ENCODE measurements at places on chromosomes 13 and 19.

GRCh38 chr13:44104197-44104490, 224.4 kb downstream of the LACC1 start:
- DNase-seq = no peak

DNA sequence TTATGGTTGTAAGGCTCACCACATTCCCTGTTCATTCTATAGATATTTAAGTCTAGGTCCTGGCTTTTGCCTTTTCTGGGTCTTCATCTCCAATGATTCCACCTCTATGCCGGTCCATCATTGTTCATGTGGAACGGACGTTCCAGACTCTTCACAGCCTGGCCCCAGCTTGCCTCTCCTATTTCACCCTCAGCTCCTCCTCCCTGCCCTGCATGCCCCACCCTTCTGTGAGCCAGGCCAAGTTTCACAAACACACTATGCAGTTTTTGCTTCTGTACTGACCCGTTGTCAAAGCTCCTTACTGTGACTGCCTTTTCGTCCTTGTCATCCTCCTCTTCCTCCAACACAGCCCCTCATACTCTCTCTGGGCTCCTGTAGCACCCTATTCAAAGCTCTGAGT, 31.3 kb downstream of the TEX26 start:
- DNase-seq = no peak

- DNase-seq = no peak
These were observed 67.0 kb downstream of the USP12 start for GRCh38 chr13:27104606-27105005.

DNA sequence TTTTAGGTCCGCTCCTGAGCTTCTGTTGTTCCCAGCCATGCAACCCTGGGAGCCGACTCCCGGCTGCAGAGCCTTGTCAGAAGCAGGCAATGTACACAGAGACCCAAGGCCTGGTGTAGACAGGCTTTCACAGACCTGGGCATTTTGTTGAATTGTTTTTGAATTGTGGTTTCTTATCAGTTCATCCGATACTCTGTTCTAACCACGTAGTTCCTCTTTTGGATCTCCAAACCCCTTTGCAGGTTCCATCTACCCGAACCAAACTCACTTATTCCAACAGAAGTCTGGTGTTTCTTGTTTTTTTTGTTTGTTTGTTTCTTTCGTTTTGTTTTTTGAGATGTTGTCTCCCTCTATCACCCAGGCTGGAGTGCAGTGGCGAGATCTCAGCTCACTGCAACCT, 6.3 kb upstream of the NLRP2 start:
- no peak for DNase-seq

DNA sequence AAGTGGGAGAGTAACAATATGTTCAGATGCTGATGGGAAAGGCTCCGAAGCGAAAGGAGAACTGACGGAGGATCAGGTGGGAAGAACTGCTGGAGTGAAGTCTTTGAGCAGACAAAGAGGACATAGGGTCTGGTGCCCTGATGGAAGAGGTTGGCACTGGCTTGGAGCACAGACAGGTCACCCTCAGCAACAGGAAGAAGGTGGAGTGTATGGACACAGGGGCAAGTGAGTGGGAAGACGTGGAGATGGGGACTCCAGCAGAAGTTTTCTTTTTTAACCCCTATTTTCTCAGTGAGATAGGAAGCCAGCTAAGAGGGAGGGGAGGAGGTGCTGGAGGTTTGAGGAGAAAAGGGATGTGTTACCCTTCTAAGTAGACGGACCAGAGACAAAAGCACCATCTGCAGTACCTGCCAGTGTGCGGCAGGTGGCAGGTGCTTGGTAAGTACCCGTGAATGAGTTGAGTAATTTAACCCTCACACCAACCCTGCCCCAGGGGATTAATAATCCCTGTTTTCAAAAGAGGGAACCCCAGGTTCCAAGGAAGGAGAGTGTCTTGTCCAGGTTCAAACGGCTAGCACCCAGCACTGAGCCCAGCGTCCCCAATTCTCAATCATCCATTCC, 11.2 kb downstream of the HAS1 start:
- DNase-seq = peak; percentile 66

DNA sequence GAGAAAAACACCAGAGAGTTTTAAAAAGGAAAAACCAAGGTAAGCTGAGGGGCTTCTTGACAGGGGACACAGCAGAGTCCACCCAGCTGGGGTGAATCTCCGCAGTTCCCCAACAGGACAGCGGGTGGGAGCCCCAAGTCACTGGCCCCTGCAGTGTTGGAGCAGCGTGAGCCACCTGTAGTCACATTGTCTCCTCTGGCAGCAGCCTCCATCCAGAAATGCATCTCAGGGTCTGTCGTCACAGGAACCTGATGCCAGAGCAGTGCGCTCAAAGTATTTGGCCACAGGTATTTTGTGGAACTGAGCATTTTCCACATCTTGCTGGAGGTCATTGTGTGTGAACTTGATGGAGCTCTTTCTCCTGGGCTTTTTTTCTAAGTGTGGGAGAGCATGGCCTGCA, 24.7 kb downstream of the CHAMP1 start:
- DNase-seq = no peak

DNA sequence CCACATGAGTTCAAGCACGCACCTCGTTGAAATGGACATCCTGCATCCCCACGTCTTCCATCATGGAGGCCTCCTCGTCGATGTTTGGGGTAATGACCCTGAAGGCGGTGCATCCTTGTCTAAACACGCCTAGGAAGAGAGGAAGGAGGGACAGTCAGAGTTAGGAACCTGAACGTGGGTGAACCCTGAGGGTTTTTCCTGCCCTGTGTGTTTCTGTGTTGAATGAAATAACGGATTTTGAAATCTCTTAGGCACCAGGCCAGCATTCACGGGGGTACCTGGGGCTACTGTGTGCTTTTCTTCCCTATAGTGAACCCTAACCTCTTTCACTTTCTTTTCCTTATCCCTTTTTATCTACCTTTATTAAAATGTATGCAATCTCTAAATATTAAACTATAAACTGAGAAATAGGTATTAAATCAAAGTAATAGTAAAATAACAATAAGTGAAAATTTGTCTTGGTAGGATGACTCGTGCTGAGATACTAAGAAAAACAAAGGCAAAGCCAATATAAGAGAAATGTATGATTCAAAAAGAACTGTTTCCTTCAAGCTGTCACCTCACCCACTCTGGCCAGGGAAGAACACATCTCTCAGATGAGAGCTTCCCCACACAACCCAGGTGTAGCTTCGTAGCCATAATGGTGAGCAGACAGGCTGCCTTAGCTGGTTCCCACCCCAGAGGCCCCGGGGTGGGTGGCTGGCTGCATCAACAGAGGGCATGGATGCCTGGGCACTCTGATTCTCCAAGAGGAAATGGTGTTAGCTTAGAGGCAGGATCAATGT, 72.1 kb upstream of the SLC15A1 start:
- DNase-seq = no peak

- DNase-seq = peak; percentile 59
These were observed 918 bp downstream of the TMEM190 start for GRCh38 chr19:55377356-55378131.

DNA sequence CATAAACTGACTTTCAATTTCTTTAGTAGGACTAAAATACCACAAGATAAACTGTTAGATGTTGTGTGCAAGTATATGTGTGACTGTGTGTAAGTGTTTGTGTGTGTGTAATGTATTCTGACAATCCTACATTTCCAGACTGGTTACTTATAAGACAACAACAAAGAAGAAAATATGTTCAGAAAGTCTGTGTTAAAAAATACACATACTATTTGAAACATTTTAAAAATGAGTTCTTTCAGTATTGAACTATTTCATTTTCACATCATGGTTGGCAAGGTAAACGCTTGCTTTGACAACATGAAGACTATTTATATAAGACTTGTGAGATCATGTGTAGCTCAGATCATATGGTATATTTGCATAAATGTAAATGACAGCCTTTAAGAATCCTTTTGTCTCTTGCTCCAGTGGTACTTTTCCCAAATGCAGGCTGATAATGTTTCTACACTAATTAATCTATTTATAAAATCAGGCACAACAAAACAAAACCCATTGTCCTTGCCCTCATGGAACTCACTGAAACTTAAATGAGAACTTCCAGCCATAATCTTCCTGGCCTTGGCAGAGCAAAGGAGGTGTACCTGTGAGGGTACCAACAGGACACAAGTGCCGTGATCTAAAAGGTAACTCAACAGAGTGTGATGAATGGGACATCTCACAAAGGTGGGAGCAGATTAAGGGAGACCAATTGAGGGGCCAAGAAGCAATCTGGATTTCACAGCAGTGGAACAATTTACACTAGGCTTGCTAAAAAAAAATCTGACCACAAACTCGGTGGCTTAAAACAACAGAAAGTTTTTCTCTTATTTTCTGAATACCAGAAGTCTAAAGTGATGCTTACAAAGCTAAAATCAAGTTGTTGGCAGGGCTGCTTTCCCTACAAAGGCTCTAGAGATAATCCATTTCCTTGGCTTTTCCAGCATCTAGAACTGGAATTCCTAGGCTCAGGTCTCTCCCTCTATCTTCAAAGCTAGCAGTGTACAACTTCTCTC, 349.0 kb downstream of the TBC1D4 start:
- no peak for DNase-seq

DNA sequence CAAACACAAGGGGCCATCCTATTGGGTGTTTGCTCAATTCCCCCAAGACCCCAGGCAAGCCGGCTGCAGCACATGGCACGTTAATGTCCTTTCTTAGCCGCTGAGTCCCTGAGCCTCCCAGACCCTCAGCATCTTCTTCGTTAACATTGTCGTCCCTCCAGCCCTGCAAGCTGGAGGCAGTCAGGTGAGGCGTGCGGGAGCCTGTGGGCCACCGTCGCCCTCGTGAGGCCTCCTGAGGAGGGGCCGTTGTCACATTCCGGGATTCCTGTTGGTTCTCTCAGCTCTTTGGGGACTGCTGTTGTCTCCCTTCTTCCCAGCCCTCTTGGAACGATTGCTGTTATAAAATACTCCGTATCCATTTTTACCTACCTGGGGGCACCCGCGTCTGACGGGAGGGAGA, 140.6 kb downstream of the KDM4B start:
- peak; percentile 62 for DNase-seq

DNA sequence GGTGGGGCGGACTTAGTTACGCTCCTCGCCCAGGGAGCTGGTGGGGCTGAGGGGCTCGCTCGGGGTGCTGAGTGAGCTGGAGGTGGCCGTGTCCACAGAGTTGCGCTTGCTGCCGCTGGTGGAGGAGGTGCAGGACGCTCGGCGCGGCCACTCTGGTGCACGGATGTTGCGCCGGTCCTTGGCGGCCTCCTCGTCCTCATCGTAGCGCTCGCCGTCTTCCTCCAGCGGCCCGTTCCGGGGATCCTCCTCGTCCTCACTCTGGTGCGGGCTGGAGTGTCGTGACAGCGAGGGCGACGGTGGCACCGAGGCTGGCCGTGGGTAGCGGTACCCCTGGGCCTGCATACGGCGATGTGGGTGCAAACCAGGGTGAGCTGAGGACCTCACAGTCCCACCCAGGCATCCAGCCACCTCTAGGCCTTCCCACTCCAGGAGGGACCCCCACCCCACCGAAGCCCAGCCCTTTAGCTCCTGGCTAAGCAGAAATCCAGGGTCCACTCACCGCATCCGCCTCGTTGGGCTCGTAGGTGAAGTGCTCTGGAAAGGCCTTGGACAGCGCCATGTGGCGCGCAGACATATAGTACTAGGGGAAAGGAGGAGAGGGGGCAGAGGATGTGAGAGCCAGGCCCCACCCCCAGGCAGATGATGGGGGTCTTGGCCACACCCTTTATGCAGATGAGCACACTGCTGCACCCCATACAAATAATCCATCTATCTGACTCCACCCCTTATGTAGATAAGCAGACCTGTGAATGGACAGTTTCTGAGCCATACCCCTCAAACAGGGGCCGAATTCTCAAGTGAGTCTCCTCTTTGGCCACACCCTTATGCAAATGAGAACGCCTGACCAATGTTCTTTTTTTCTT, 4.4 kb downstream of the FTL start:
- DNase-seq = no peak

DNA sequence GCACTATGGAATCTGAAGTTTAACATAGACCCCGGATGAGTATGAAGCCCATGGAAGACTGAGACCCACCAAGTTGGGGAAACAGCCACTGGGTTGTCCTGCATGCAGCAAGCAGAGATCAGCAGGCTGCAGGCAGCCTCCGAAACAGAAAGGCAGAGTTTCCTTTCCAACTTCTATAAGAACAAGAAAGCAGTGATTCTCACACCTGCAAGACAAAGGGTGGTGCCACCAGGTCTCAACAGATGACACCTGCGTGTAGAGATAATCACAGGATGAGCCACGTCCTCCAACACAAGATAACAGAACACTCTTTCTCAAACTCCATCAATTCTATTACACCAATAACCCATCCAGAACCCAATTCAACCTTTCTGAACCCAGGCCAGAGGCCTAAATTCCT, 457.9 kb downstream of the FOXO1 start:
- DNase-seq = no peak

- DNase-seq = no peak
These were observed 832.6 kb upstream of the SLITRK5 start for GRCh38 chr13:86838411-86839120.

- no peak for DNase-seq
These were observed 428.1 kb downstream of the ITGBL1 start for GRCh38 chr13:101880581-101880980.

- DNase-seq = no peak
These were observed 297.1 kb downstream of the COG6 start for GRCh38 chr13:39952249-39953233.

- no peak for DNase-seq
These were observed 37.4 kb downstream of the COG6 start for GRCh38 chr13:39692660-39693438.

- no peak for DNase-seq
These were observed 181.3 kb downstream of the PCDH9 start for GRCh38 chr13:67048821-67049150.

DNA sequence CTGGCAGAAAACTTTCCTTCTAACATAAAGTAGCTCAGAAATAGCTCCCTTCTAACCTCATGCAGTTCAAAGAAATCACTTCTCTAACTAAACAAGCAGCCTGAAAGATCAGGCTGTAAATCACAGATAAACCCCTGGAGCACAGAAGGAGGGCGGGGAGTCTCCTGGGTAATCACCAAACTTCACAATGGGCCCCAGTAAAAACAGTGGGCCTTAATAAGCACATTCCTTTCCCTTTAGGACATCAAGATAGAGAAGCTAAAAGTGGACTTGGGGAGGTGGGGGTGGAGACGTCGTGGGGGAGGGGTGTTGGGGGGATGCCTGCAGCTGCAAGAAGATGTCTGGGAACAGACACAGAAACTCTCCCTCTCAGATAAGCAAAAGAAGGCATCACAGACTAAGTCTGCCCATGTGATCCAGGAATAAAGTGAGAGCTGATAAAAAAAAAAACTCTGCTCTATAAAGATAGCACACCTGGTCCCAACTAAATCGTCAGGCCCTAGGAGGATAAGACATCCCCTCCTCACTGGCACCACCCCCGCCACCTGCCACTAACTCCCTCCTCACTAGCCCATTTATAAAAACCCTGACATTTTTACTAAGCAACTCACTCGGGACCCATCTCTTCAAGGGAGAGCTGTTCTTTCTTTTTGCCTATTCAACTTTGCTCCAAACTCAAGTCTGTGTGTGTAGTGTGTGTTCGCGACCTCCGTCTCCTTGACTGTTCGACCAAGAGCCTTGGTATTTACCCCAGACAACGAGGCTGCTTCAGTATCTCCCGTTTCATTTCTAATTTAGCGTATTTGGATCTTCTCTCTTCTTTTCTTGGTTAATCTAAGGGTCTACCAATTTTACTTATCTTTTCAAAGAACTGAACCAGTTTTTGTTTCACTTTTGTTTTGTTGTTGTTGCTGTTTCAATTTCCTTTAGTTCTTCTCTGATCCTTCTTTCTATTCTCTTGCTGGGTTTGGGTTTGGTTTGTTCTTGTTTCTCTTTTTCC, 31.7 kb downstream of the DNAJC15 start:
- peak; percentile 50 for DNase-seq

GRCh38 chr19:1248139-1248785, at the start of gene MIDN:
TSS of gene MIDN (plus strand) at chr19:1248583. CDS start at chr19:1250297, 1,714 bp downstream.
- peak; percentile 71 for DNase-seq

Data from WTC11 (cell line).